ENCODE measurements at places on chromosomes 3 and 15.

GRCh38 chr15:42858999-42859789 is 61.4 kb downstream of the TTBK2 start:
- no peak for DNase-seq

DNA sequence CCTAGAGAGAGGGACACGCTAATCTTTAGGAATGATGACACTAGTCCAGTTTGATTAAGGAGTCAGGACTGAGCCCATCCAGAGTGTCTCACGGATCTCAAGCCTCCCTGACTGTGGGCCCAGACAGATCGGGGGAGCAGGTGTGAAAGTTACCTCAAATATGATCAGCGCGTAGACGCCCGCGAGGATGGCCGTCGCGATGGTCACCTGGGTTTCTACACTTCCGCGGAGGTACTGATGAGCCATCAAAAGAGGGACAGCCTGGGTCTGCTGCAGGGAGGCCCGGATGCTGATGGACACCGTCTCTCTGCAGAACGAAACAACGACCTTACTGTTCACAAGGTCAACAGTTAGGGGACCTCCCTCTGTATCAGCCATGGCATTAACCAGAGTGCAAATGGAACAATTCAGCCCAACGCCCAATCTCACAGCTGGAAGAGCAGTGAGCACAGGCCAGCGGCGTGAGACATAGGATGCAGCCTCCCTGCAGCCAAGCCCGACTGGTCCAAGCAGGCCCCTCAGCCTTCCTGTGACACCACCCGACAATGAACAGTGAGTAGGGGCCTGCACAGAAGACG is 84.4 kb downstream of the OCA2 start:
- no peak for DNase-seq

GRCh38 chr3:38101811-38102443 is 35.0 kb downstream of the ACAA1 start:
- DNase-seq, result no peak

GRCh38 chr3:54574906-54575617 is 352.8 kb downstream of the LRTM1 start:
- DNase-seq, result no peak

- no peak for DNase-seq
Measured at GRCh38 chr15:62474021-62474770, 309.1 kb upstream of the C2CD4B start.

GRCh38 chr3:25508901-25509300 is 80.8 kb downstream of the RARB start:
- DNase-seq, result peak; percentile 43

DNA sequence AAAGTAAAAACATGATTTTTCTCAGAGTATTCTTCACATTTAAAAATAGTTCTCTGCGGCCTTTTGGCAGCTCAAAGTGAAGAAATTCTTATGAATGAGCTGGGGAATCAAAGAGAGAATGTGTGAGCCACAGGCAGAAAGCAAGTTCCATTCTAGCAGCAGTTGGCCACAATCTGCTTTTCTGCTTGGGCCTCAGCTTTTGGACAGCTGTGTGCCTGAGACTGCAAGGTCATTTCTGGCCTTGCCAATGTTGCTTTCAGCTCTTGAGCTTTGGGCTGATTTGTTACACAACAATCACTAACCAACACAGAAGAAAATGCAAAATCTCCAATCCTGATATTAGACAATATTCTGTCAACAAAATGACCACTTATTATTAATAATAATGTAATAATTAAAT is 14.4 kb upstream of the TM4SF4 start:
- no peak for DNase-seq

GRCh38 chr3:179591313-179591712 is 13.1 kb downstream of the MRPL47 start:
- DNase-seq, result no peak

DNA sequence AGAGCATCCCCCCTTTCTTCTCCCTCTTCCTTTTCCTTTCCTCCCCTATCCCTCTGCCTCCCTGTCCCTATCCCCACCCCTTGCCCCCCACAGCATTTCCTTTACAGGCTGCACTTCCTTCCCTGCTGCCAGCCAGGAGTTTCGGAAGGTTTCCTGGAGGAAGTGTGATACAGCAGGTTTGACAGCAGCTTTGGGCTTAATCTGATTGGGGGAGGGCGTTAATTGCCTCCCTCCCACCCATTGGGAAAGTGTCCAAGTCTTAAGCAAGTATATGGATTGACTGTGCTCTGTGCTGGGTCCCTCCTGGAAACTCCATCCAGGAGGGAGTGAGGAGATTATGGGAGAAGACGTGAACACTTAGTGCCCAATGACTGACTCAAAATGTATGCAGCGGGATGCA is 1.8 kb downstream of the SCAMP5 start:
- no peak for DNase-seq

GRCh38 chr15:62477929-62478328 is 312.8 kb upstream of the C2CD4B start:
- no peak for DNase-seq

- DNase-seq, result no peak
Measured at GRCh38 chr3:58144478-58145325, 66.1 kb downstream of the DNASE1L3 start.

DNA sequence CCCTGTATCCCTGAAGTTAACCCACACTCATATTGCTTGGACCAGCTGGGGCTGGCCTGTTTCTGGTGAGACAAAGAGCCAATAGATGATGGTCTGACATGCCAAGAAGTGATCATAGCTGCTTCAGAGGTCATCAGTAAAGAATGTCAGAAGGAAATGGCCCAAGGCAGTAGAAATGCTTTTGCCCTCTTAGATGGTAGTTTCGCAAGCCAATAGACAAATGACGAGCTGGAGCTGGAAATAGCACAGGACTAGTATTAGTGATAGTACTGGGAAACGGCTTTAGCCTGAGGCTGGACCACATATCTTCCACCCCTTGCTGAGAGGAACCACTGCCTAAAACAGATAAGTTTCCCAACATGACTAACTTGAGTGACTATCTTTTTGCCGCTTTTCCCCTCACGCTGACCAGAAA is 176.1 kb upstream of the THBS1 start:
- DNase-seq, result no peak

DNA sequence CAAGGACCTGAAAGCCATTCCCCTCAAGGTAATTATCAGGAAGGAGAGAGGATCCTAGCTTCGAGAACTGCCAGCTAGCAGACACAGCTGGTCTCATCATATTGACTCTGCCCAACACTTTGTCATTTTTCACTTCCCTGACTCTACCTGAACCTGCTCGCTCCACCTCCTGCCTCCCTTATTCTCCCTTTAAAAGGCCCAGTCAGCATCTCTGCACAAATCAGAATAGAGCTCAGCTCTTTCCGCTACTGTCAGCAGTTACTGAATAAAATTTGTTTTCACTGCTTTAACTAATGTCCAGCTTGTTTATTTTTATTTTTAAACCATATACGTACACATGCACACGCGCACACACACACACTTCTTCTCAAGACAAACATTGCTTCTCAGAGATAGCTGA is 57.2 kb upstream of the MCF2L2 start:
- no peak for DNase-seq

DNA sequence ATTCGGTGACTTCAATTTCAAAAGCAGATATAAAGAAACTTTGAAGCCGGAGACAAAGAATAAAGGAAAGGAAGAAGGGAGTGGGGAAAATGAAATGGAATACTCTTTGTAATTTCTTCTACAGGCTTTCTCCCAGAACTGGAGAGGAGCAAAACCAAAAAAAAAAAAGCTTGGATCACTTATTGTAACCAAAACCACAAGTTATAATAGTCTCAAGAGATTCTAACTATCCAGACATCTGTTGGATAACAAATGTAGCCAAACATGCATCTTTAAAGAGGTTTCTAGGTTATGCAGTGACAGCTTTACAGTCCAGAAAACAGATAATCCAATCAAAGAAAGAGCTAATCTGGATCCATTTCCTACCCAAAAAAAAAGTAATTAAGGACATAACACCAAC is 36.2 kb downstream of the VGLL3 start:
- DNase-seq, result no peak

DNA sequence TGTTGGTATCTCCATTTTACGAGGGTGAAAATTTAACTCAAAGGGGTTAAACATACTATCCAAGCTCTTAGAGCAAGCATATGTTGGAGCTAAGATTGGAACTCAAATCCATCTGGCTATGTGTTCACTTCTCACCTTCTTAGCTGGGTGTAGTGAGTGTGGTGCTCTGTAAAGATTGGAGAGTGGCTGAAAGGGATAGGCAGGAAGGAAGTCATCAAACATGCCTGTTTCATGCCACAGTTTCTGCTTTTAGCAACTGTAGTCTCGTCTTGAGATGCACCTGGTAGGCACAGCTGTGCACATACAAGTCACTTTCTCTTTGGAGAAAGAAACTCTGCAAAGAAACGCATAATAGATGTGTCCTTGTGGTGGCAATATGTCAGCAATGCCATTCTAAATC is 189.1 kb upstream of the MDFIC2 start:
- DNase-seq, result no peak

DNA sequence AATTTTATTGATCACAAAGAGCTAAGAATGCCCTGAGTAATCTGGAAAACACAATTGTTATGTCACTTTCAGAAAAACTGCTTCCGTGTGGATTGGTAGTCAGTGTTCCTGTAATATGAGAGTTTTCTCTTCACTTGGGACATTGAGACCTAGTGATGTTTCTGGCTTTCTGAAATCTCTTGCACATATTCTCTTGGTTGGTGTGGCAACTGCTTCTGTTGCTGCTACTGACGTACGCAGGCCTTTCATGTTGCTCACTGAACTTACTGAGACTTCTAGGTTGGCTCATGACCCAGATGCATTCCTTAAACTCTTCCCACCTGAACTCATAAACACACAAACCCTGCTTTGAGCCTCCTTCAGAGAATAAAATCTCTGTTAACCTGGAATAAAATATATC is 175.0 kb upstream of the PFN2 start:
- DNase-seq, result no peak

DNA sequence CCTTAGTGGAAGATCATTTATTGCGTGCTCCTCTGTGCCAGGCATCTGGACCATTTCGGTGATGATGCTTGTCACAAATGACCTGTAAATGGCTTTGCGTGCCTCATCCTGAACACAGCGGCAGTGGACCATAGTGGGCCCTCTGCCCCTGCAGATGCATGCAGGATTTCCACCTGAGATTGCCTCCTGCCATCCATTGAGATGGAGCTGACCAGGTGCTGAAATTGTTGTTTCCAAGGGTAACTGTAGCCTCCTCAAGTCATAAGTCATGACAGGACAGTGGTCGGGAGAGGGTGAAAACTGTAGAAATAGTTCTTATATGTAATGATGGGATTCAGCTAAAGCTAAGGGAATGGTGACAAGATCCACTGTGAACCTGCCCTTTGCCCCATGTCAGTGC is 35.5 kb downstream of the CLSTN2 start:
- no peak for DNase-seq

- no peak for DNase-seq
Measured at GRCh38 chr3:99999536-99999935, 114.8 kb downstream of the FILIP1L start.

- DNase-seq, result no peak
Measured at GRCh38 chr3:60095516-60095915, 1045.7 kb upstream of the CFAP20DC start.

- DNase-seq, result peak; percentile 12
Measured at GRCh38 chr3:165895919-165896318, 58.7 kb upstream of the BCHE start.

DNA sequence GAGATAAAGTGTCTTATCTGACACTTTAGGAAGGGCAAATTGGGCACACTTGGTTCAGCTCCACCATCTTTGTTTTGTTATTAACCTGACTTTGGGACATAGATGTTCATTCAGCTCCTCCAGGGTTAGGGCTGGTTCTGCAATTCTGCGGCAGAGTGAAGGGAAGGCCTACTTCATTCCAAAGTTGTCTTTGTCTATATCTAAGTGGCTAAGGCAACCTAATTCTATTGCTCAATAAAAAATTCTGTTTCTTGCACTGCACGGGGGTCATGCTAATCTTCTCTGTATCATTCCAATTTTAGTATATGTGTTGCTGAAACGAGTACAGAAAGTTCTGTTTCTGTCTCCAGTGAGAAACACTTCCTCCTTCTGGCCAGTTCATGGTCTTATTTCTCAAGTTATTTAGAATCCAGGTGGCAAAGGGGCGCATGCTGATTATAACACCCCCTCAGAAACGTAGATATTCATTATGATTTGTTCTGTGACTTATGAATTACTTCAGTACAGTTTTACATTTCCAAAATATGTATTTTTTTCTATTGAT is 53.5 kb downstream of the PFN2 start:
- DNase-seq, result no peak

GRCh38 chr3:64998317-64998716 is 310.5 kb upstream of the ADAMTS9 start:
- DNase-seq, result no peak

DNA sequence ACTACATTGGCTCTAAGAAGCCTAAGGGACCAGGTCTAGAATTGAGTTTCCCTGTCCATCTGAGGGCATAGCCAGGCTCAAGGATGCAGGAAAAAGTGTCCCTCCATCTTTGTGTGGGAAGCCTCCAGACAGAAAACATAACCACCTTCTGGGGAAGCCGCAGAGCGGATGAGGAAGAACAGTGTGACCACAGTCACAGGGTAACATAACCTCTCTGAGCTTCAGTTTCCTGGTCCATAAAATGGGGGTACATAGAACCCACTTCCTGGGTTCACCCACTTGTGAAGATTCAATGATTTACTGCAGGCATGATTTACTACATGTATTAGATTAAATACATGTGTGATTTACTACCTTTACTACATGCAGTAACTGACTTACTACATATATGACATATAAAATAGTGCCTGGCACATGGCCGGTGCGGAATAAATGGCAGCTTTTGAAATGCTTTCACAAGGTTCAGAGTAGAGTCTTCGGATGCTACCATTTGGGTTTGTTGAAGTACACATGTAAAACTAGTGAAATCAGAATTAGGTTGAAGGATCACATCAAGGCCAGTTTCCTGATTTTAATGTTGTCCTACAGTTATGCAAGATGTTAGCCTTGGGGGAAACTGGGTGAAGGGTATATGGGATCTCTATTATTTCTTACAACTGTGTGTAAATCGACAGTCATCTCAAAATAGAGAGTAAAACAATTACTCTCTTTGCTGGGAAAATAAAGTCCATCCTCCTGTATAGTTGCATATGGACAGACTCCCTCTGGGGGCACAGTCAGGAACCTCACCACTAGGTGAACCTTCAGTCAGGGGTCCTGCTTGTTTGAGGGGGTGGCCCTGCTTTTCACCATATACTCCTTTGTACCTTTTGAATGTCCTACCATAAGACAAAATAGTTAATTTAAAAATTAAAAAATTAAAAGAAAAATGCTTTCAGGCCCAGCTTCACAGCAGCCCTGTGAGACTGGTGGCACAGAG is 86.0 kb downstream of the SEMA5B start:
- DNase-seq, result no peak

DNA sequence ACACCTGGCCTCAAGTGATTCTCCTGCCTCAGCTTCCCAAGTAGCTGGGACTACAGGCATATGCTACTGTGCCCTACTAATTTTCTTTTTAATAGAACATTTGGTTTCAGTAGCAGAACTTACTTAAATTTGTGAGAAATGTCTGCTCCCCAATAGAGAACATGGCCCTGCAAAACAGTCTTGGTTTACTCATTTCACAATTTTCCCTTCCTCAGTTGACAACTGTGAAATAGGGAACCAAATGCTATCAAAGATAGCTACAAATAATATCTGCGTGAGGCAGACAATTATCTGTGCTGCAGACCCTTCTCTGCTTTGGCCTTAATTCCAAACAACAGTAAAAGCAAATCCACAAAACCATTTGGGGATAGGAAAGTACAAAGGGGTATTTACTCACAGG is 22.6 kb downstream of the METTL6 start:
- no peak for DNase-seq

- DNase-seq, result peak; percentile 70
Measured at GRCh38 chr3:129602730-129603560, 3.5 kb downstream of the PLXND1 start.

GRCh38 chr3:14805961-14806537 is 12.7 kb upstream of the FGD5 start:
- DNase-seq, result no peak

Data from RKO (cell line).